ENCODE measurements at places on chromosomes 4 and X.

DNA sequence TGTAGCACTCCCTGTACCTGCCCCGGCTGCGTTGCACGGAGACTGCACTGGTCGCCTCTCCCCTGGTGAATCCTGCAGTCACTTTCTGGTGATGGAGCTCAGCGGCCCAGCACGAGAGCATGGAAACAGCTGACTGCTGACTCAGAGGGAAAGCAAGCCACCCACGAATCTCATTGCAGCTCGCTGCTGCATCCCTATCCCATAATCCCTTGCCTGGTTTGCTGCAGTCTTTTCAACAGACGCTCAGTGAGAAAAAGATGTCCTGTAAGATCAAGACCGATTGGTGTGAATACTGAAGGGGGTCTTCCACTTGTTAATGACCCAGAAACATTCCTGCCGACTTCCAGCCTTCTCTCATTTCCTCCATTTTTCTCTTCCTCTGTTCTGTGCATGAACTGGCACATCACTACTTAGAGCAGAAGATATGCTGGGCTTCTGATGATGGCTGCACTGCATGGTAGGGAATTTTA is 52.9 kb downstream of the TRIM2 start:
- H3K27ac ChIP-seq, result no peak overlapping the region
- H3K4me3 ChIP-seq, result no peak overlapping the region

GRCh38 chr4:36214735-36215485 is 29.4 kb downstream of the ARAP2 start:
- peaks cover 45% of the 10 kb centered on the region for H3K36me3 ChIP-seq
- no peak for DNase-seq
- H3K27ac ChIP-seq, result no peak overlapping the region
- H3K4me3 ChIP-seq, result peak overlapping the region; percentile 16

DNA sequence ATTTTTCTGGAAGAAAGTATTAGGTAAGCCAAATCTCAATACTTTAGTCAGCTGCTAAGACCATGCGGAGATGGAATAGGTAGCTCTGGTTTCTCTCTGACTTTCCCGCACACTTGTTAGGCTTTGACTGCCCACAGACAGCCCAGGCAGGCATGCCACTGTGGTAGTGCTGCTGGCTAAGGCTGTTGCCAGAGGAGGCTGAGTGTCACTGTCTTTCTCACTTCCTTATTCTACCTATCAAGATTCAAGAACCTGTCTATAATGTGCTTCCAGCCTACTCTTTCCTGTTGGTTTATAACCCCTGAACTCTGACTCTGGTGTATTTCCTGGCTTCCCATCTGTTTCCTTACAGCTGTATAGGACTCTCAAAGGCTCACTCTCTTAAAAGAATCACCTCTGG is 81.8 kb upstream of the TRPC5 start:
- no peak overlapping the region for H3K27ac ChIP-seq
- no peaks in the 10 kb centered on the region for H3K27me3 ChIP-seq
- no peak overlapping the region for H3K4me3 ChIP-seq
- DNase-seq, result no peak
- H3K4me1 ChIP-seq, result no peaks in the 10 kb centered on the region
- H3K36me3 ChIP-seq, result no peaks in the 10 kb centered on the region

GRCh38 chr4:26294904-26295303 is 25.9 kb upstream of the RBPJ start:
- no peak overlapping the region for H3K27ac ChIP-seq
- peaks cover 2% of the 10 kb centered on the region for H3K4me1 ChIP-seq
- no peaks in the 10 kb centered on the region for H3K27me3 ChIP-seq
- DNase-seq, result no peak
- H3K36me3 ChIP-seq, result no peaks in the 10 kb centered on the region

GRCh38 chr4:74016068-74016467 is 17.6 kb upstream of the CXCL5 start:
- no peaks in the 10 kb centered on the region for H3K4me1 ChIP-seq
- H3K27ac ChIP-seq, result no peak overlapping the region
- no peaks in the 10 kb centered on the region for H3K36me3 ChIP-seq
- DNase-seq, result no peak

GRCh38 chrX:72029483-72030411 is 102.0 kb downstream of the RTL5 start:
- peaks cover 9% of the 10 kb centered on the region for H3K4me1 ChIP-seq
- H3K27ac ChIP-seq, result no peak overlapping the region
- H3K27me3 ChIP-seq, result no peaks in the 10 kb centered on the region
- DNase-seq, result no peak
- H3K36me3 ChIP-seq, result no peaks in the 10 kb centered on the region

GRCh38 chr4:140257461-140258305 is 103.7 kb upstream of the MAML3 start:
- DNase-seq, result no peak
- H3K27me3 ChIP-seq, result peaks cover 62% of the 10 kb centered on the region
- no peaks in the 10 kb centered on the region for H3K36me3 ChIP-seq
- no peak overlapping the region for H3K27ac ChIP-seq

GRCh38 chr4:135256111-135256510 is 1054.5 kb upstream of the PABPC4L start:
- no peak overlapping the region for H3K4me3 ChIP-seq
- H3K36me3 ChIP-seq, result no peaks in the 10 kb centered on the region
- H3K27me3 ChIP-seq, result no peaks in the 10 kb centered on the region
- no peak overlapping the region for H3K27ac ChIP-seq
- DNase-seq, result no peak

DNA sequence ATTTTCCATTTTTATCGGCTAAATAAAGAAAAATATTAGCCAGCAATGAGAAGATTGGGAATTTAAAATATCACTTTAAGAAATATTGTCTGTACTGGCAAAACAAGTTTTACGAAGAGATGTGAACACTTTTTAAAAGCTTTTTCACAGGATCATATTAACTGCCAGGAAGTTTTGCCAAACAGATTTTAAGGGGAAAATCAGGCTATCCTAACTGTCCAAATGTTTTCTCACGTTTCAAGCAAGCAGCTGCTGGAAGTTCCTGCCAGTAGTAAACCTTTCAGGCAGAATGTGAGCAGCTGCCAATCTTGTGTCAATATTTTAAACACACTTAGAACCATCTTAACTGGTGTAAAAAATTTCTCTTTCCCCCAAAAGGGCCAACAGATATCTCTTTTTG is 101.1 kb downstream of the ADGRL3 start:
- no peak overlapping the region for H3K4me3 ChIP-seq
- no peak for DNase-seq
- H3K27me3 ChIP-seq, result no peaks in the 10 kb centered on the region
- H3K4me1 ChIP-seq, result no peaks in the 10 kb centered on the region
- H3K27ac ChIP-seq, result no peak overlapping the region

GRCh38 chrX:68932611-68933010 is 103.8 kb downstream of the EFNB1 start:
- no peaks in the 10 kb centered on the region for H3K27me3 ChIP-seq
- DNase-seq, result no peak
- peaks cover 4% of the 10 kb centered on the region for H3K4me1 ChIP-seq

DNA sequence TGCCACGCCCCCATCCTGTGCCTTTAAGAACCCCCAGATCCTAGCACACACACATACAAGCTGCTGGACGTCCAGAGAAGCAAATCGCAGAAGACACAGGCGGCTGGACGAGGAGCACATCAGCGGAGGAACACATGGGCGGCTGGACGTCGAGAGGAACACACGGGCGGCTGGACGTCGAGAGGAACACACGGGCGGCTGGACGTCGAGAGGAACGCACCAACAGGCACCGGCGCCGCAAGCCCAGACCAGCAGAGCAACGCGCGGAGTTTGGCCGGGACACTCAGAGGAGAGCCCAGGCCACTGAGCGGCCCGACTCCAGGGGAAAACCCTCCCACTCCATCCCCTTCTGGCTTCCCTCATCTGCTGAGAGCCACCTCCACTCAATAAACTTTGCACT is 17.2 kb downstream of the ZCCHC13 start:
- DNase-seq, result no peak
- H3K36me3 ChIP-seq, result no peaks in the 10 kb centered on the region
- H3K4me1 ChIP-seq, result no peaks in the 10 kb centered on the region
- no peak overlapping the region for H3K4me3 ChIP-seq
- H3K27me3 ChIP-seq, result no peaks in the 10 kb centered on the region
- H3K27ac ChIP-seq, result no peak overlapping the region

- no peaks in the 10 kb centered on the region for H3K36me3 ChIP-seq
- no peak for DNase-seq
- no peak overlapping the region for H3K4me3 ChIP-seq
- no peaks in the 10 kb centered on the region for H3K27me3 ChIP-seq
Observed at GRCh38 chrX:13387666-13388494, 68.0 kb upstream of the ATXN3L start.

DNA sequence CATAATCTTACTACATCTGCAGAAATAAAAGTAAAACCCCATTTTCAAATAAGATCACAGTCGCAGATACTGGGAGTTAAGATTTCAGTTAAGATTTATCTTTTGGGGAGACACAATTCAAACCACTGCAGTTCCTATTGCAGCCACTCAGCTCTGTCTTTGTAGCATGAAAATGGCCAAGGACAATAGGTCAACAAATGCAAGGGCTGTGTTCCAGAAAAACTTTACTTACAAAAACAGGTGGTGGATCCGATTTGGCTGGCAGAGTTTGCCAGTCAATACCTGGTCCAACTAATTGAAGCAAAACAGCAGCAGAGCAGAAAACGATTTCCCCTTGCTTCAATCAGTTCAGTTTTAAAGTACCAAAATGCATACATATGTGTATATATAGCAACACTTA is 77.4 kb downstream of the TENM3 start:
- DNase-seq, result no peak
- H3K27me3 ChIP-seq, result no peaks in the 10 kb centered on the region
- no peaks in the 10 kb centered on the region for H3K4me1 ChIP-seq
- H3K36me3 ChIP-seq, result no peaks in the 10 kb centered on the region
- H3K4me3 ChIP-seq, result no peak overlapping the region

- H3K36me3 ChIP-seq, result peaks cover 2% of the 10 kb centered on the region
- no peak overlapping the region for H3K27ac ChIP-seq
- DNase-seq, result no peak
- no peak overlapping the region for H3K4me3 ChIP-seq
- peaks cover 9% of the 10 kb centered on the region for H3K27me3 ChIP-seq
Observed at GRCh38 chrX:103529550-103529949, 10.3 kb upstream of the RAB40A start.

DNA sequence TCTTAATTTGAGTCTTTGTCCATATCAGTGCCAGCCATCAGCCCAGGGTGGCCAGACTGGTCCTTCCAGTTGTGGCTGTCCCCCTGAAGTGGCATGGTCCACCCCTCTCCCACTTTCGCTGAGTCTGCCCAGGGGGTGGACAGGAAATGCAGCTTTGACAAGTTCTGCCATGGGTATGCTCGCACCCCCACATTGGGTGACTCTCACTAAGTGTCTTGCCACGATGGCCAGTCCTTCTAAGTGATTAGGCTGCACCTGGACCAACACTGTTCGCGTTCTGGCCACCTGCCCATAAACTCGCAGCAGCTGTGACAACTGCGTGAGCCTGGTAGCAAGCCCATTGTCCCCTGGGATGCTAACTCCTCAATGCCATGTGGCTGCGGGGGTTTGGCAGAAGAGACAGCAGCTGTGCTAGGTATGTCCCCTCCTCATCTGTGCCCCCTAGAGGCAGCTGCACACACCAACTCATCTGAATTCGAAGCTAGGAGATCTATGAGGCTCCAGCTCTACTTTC is 10.0 kb upstream of the LNX1 start:
- H3K4me3 ChIP-seq, result no peak overlapping the region
- peaks cover 8% of the 10 kb centered on the region for H3K27me3 ChIP-seq
- H3K4me1 ChIP-seq, result no peaks in the 10 kb centered on the region
- DNase-seq, result no peak
- H3K27ac ChIP-seq, result no peak overlapping the region

- H3K27ac ChIP-seq, result no peak overlapping the region
- H3K4me1 ChIP-seq, result peaks cover 28% of the 10 kb centered on the region
- peaks cover 52% of the 10 kb centered on the region for H3K27me3 ChIP-seq
- DNase-seq, result no peak
- peaks cover 13% of the 10 kb centered on the region for H3K36me3 ChIP-seq
Observed at GRCh38 chr4:4853371-4853823, 6.1 kb upstream of the MSX1 start.

DNA sequence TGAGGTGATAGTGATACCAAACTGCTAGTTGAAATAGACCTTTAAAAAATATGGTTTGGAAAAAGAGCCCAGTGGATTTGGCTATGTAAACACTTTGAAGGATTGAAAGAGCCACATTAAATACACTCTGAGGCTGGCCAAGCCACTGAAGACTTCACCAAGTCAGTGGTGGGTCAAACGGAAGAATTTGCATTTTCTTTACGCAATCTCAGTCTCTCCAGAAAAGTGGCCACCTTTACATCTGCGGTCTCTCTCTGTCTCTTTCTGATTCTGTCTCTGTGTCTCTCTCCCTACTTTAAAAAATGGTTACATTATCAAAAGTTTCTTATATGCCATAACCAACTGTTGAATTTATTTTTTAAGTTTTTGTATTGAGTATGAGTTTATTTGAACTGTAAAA is 651.2 kb upstream of the PITX2 start:
- DNase-seq, result no peak
- H3K27ac ChIP-seq, result no peak overlapping the region
- no peaks in the 10 kb centered on the region for H3K27me3 ChIP-seq
- H3K4me1 ChIP-seq, result no peaks in the 10 kb centered on the region

GRCh38 chr4:25795566-25796454 is 67.0 kb downstream of the SEL1L3 start:
- peaks cover 25% of the 10 kb centered on the region for H3K36me3 ChIP-seq
- peaks cover 7% of the 10 kb centered on the region for H3K4me1 ChIP-seq
- H3K27me3 ChIP-seq, result no peaks in the 10 kb centered on the region
- DNase-seq, result no peak

DNA sequence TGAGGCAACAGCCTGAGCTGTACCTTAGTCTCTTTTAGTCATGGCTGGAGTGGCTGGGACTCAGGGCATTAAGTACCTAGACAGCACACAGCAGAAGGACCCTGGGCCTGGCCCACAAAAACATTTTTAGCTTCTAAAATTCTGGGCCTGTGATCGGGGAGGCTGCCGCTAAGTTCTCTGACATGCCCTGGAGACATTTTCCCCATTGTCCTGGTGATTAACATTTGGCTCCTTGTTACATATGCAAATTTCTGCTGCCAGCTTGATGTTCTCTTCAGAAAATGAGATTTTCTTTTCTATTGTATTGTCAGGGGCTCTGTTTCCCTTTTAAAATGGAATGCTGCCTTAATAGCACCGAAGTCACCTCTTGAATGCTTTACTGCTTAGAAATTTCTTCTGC is 952.4 kb downstream of the TRAM1L1 start:
- no peaks in the 10 kb centered on the region for H3K4me1 ChIP-seq
- no peak overlapping the region for H3K27ac ChIP-seq
- DNase-seq, result no peak
- no peaks in the 10 kb centered on the region for H3K36me3 ChIP-seq
- H3K4me3 ChIP-seq, result no peak overlapping the region

DNA sequence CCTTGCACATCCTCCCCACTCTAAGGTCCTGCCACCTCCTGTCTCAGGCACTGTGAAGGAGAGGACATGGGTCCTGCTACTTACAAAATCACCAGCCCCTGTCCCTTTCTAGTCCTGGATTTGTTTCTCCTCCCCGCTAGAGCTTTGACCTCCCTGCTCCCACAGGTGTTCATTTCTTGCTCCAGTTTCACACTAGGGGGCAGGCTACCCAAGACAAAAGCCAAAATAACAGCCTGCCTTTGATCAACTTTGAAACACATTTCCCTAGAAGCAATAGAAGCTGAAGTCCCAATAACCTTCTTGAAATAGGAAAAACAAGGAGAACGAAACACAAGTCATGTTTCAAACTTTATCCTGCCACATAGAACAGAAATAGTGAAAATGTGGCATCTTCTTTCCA is 164.4 kb downstream of the QDPR start:
- DNase-seq, result no peak
- H3K4me3 ChIP-seq, result no peak overlapping the region
- peaks cover 4% of the 10 kb centered on the region for H3K36me3 ChIP-seq
- no peak overlapping the region for H3K27ac ChIP-seq

- no peaks in the 10 kb centered on the region for H3K4me1 ChIP-seq
- H3K36me3 ChIP-seq, result no peaks in the 10 kb centered on the region
- H3K27ac ChIP-seq, result no peak overlapping the region
- H3K27me3 ChIP-seq, result no peaks in the 10 kb centered on the region
Observed at GRCh38 chrX:115448146-115448545, 112.8 kb upstream of the PLS3 start.

Data from effector memory CD8-positive, alpha-beta T cell (primary cell).